ENCODE measurements at places on chromosomes 5 and 9.

- DNase-seq, result no peak
Measured at GRCh38 chr5:168699002-168699401, 119.8 kb upstream of the PANK3 start.

DNA sequence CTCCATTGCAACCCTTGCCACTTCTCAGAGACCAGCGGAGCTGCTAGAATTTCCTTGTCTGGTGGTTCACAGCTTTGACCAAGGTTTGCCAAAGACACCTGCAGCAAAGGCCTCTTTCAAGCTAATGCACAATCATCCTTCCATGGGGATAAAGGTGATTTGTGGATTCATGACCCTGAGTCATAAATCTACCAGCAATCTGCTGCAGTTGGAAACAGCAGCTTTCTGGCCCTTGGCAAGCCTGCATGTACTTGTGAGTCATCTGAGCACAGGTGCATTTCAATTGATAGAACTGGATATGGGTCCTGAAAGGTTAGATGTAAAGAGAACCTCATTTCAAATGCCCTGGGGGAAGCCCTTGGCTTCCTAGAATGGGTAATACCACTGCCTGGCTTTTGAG lies 21.6 kb upstream of the TCF7 start:
- no peak for DNase-seq

GRCh38 chr9:102518324-102518723 lies 476.8 kb upstream of the CYLC2 start:
- DNase-seq, result no peak

GRCh38 chr9:90995516-90995915 lies 193.9 kb downstream of the SYK start:
- no peak for DNase-seq

- no peak for DNase-seq
Measured at GRCh38 chr5:93141969-93142368, 439.1 kb downstream of the NR2F1-AS1 start.

GRCh38 chr9:38390442-38390841 lies 2.1 kb upstream of the ALDH1B1 start:
- no peak for DNase-seq

DNA sequence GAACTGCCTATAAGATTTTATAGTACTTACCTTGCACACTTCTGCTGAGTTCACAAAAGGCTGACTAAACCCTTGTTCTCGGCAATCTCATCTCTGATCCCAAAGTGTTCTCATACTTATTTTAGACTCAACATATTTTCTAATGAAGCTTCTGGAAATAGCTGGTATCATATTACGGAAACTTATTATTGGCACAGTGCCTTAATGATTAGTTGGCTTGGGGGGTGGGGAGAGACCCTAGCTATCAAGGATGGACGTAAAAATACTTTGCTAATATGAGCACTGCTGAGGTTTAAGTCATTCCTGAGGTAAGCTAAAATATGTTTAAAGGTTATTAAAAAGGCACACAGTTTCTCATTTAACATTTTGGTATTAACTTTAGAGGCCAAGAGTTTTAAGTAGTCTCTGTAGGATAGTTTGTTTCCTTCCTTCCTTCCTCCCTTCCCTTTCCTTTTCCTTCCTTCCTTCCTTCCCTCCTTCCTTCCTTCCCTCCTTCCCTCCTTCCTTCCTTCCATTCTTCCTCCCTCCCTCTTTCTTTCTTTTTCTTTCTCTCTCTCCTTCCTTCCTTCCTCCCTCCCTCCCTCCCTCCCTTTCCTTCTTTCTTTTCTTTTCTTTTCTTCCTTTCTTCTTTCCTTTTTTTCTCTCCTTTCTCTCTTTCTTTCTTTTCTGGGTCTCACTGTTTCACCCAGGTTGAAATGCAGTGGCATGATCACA lies 31.5 kb downstream of the ZSWIM6 start:
- no peak for DNase-seq

GRCh38 chr5:122406181-122406580 lies 94.1 kb downstream of the SNCAIP start:
- no peak for DNase-seq

GRCh38 chr9:132293145-132293721 lies 61.6 kb downstream of the SETX start:
- no peak for DNase-seq

- peak; percentile 59 for DNase-seq
Measured at GRCh38 chr5:163564321-163564938, 59.0 kb downstream of the MAT2B start.

DNA sequence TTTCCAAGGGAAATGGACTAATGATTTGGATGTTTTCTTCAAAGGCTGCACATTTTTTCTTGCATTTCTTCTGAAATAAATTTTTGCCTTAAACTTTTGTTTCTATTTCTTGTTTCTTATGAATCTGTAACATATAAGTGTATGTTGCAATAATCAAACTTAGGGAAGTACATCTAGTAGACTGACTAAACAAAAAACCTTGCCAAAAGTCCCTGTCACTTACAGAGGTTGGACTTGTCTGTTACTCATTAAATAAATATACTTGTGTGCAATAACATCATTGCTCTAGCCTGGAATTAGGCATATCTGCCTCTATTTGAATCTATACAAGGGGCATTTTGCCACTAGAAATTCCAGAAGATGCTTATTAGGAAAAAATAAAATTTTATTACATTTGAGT lies 56.6 kb downstream of the C6 start:
- DNase-seq, result peak; percentile 73

DNA sequence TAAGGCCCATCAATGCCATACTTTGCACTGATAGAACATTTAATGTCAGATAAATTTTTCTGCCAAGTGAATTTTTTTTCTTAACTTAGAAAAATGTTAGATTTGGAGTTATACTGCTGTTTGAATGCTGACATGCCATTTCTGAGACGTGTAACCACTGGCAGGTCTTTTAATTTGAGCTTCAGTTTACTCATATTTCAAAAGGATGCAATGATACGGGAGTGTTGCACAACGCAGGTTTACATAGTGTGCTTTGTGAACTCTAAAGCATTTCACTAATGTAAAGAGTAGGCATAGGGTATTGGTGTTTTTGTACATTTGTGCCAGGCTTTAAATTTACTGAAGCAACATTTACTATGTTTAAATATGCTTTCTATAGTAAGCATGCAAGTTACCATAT lies 4.2 kb downstream of the ZBTB43 start:
- DNase-seq, result no peak

DNA sequence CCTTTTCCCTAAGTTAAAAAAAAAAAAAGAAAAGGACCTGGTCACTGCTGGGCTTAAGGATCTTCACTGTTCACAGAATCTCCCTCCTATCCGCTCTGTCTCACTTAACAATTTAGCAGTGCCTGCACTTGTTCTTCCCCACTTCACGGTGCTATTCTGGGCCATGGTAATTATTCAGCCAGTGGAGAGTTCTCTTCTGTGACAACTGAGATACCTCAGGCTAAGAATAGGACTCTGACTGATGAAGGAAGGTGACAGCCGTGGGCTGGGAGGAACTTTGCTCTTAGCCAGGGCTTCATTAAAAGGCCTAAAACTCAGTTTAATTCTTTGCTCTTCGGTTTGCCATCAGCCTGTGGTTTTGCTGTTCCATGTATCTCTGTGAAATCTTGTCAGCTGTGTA lies 51.9 kb upstream of the ENTREP1 start:
- DNase-seq, result no peak

- peak; percentile 20 for DNase-seq
Measured at GRCh38 chr9:107989099-107989498, 499.5 kb upstream of the KLF4 start.

DNA sequence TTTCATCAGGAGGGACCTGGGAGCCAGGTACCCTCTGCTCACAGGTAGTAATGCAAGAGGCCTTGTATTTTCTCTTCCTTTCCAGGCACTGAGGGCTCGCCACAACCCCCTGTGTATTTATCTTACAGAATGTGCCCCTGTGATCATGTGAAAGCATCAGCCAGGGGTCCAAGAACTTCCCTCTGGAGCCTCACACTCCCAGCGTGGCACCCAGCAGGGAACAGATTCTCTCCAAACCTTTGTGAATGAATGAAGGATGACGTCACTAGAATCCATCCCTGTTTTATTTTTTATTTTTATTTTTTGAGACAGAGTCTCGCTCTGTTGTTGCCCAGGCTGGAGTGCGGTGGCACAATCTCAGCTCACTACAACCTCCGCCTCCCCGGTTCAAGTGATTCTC lies 107.3 kb upstream of the IER5L start:
- DNase-seq, result no peak

GRCh38 chr5:88693071-88693932 lies 189.7 kb downstream of the MEF2C start:
- DNase-seq, result no peak

DNA sequence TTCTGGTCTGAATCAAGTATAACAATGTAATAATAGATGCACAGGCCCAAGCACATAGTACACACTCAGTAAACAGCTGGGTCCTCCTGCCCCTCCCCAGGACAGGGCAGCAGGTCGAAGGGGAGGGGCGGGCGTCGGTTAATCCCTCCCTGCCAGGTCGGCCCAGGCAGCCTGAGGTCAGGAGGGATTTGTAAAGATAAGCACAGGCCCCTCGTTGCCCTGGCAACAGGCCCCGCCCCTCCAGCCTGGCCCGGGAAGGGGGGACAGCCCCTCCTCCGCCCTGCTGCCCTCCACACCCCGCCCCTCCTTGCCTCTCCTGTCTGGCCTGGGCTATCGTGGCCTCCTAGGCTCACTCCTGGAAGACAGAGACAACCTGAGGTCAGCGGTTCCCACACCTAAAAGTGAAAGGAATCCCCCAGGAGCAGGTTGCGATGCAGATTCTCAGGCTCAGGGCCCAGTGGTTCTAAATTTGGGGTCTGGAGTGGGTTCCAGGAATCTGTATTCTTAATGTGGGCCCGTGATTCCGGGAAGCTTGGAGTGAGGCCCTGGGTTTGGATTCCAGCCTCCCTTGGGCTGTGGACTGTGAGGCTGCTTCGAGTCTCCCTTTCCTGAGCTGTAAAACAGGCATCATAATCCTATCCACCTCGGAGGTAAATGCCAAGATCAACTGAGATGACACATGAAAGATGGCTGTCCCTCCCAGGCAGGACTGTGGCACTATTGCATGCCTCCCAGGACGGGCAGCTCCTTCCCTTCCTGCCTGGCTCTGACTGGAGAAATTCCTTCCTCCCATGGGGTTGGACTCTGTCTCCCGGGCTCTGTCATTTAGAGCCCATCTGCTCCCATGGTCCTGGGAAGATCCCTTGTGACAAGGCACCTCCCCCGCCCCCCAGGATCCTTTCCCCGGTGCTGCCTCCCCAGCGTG lies 4.4 kb downstream of the CRB2 start:
- DNase-seq, result no peak

- no peak for DNase-seq
Measured at GRCh38 chr5:166909926-166910325, 1381.5 kb upstream of the WWC1 start.

All from fibroblast of skin of back (primary cell).